ENCODE measurements at places on chromosomes 5 and 9.

GRCh38 chr5:115530426-115530825, 14.1 kb downstream of the FEM1C start:
- no peak for DNase-seq

DNA sequence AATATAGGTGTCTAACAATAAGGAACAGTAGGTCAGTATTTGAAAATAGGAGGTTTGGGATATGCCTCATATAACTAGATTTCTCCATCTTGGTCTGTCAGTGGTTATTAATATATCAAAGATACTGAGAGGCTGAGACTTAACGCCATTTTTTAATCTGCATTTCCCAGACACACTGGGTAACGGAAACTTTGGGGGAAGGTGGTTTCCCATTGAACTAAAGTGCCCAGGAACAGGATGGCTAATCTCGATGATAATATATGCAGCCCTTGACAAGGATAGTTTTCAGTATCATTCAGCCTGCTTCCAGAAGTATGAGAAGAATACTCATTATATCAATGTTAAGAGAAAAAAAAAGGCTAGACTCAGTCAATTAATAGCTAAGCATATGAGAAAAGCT, 30.7 kb downstream of the EFNA5 start:
- no peak for DNase-seq

DNA sequence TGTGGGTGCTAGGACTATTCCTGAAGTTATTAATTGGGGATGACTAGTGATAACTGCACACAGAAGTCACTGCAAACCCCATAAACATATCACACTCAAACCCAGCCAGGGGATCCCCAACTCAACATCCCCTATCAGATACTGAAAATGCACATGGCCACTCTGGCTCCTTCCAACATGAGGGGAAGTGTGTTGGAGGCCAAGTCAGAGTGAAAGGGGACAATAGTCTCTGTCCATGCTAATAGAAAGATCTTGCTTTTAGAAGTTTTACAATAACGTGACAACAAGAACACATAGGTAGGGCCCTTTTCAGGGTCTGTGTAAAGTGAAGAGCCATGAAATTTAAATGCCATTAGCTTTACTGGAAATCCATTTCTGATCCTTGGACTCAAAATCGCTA, 98.8 kb upstream of the SEMA6A start:
- no peak for DNase-seq

GRCh38 chr5:33887268-33887667, 4.5 kb downstream of the ADAMTS12 start:
- DNase-seq: no peak

DNA sequence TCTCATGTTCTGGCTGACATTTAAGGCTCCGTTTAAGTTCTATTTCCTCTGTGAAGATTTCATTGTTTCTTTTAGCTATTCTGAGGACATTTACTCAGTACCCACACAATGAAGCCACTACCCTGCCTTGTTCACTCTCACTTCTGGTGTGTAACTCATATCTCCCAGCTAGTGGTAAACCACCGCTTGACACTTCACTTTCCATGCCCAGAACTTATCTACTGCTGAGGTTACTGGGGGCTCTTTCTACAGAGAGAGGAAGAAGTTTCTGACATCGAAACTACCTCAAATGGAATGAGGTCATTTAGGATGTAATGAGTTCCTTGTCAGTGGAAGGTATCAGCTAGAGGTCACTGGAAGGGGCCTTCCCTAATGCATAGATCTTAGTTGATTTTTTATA, 501.5 kb downstream of the DMAC1 start:
- no peak for DNase-seq

DNA sequence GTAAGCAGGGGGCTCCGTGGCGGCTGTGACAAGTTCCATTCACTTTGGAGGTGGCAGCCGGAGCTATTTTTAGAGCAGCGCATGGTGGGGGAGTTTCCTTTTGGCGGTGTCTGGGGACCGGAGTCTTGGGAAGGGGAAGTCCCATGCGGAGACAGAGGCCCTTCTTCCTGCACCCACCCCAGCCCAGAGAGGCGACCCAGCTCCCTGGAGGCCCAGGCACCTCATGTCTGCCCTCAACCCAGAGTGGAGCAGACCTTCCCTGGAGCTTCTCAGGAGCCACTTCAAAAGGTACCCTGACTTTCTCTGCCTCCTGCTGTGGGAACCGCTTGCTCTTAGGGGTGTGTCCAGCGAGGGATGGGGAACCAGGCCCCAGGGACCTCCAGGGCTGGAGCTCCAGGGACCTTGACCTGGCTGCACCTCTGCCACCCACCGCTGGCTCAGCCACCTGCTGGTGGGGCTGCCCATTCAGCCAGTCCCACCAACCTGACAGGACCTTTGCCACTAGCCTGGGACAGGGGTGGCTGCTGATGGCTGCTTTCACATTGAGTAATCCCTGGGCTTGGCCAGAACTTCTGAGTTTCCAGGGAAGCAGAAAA, 34.1 kb downstream of the NEK6 start:
- DNase-seq: no peak

- DNase-seq: no peak
Measured at GRCh38 chr5:168302785-168303184, 11.3 kb downstream of the WWC1 start.

DNA sequence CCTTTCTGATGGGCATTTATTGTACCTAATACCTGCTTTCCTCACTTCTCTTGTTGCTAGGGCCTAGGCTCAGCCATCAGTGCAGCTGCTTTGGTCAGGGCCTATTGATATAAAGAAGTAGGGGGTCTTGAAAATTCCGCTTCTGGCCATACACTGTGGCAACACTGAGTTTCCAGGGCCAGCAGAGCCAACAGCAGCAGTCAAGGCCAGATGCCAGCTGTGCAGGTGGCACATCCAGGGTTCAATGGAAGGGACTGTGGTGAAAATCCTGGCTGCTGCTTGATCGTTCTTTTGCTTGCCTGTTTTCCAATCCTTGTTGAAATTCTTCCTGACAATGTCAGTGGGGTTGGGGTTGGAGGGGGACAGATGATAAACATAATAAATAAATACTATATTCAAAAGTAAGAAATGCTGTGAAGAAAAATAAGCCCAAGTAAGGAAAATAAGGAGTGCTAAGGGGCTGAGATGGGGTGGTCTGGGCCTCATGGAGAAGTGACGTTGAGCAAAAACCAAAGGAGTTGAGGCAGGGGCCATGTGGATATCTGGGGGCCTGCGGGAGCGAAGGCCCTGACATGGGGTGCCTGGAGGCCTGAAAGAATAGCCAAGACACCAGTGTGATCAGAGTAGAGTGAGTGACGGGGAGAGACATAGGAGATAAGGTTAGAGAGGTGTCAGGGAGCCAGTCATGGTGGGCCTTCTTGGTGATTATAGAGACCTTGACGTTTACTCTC, 91.0 kb upstream of the ALDH1B1 start:
- DNase-seq: peak; percentile 53

GRCh38 chr5:44265713-44266112, 123.5 kb downstream of the FGF10 start:
- no peak for DNase-seq

DNA sequence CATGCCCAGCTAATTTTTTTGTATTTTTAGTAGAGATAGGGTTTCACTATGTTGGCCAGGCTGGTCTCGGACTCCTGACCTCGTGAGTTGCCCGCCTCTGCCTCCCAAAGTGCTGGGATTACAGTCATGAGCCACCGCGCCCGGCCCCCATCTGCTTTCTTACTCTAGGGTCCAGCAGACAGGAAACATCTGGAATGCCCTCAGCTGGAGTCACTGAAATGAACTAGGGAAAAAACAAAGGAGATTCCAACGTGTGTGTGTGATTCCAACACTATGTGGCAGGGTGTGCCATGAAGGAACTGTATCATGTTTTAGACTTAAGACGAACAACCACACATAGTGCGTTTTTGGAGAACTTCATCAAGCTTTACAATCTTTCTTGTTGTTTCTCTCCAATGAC, 540.1 kb upstream of the DAP start:
- no peak for DNase-seq

- no peak for DNase-seq
Measured at GRCh38 chr9:109387206-109387605, 66.3 kb upstream of the EPB41L4B start.

GRCh38 chr5:30343707-30344106, 849.8 kb upstream of the CDH6 start:
- no peak for DNase-seq

DNA sequence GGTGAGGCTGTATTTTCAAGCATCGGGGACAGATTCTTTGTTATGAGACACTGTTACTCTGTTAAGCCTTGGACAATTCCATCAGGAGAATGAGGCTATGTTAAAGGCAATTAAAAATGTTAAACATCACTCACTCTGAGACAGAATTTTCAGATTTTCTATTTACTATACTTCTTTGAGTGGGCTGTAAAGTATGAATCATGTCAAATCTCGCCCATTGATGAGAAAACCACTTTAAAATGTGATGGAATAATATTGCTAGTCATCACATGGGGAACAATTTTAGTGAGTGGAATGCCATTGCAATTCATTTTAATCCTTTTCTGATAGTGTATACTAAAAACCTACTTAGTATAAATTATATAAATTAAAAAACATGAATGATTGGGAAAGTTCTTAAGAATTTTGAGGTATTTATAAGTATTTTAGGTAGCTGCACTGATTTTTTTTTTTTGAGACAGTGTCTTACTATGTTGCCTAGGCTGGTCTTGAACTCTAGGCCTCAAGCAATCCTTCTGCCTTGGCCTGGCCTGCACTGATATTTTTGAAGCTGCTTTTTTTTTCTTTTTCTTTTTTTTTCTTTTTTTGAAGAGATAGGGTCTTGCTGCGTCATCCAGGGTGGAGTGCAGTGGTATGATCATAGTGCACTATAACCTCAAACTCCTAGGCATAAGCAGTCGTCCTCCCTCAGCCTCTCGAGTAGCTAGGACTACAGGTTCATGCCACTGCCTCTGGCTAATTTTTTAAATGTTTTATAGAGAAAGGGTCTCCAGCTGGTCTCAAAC, 73.2 kb downstream of the KIAA1958 start:
- no peak for DNase-seq

DNA sequence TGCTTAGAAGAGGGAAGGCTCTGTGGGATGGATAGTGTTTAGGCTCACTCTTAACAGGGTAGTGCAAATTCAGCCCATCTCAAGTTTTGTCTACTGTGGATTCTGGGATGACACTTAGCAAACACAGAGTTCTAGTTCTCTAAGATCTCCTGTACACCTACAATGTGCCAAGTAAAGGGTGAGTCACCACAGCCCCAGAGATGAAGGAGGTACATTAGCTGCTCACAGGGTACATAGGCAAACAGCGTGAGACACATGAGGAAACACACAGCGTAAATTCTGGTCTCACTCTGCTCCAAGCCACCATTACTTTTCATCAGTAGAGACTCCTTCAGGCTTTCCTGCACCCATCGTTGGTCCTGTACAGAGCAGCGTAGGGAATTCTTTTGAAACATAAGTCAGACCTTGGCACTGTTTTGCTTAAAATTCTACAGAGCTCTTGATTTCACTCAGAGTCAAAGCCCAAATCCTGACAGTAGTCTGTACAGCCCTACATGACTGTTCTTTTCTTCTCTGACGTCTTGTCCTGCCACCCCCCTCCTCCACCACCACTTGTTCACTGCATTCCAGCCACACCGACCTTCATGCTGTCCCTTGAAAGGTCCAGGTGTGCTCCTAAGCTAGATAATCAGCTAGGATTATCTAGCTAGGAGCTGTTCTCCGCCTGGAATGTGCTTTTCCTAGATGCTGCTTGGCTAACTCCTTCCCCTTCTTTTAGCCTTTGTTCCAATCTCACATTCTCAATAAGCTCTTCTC, 8.7 kb downstream of the ASTN2 start:
- no peak for DNase-seq

- DNase-seq: peak; percentile 37
Measured at GRCh38 chr9:78030296-78030552, 1.4 kb downstream of the GNAQ start.

GRCh38 chr5:96065685-96066385, 104.2 kb upstream of the ELL2 start:
- DNase-seq: no peak

GRCh38 chr9:20441711-20442423, 180.4 kb downstream of the MLLT3 start:
- no peak for DNase-seq

- DNase-seq: no peak
Measured at GRCh38 chr5:147927901-147928300, 21.6 kb upstream of the C5orf46 start.

GRCh38 chr5:116453988-116454411, 120.6 kb downstream of the SEMA6A start:
- DNase-seq: no peak

- DNase-seq: no peak
Measured at GRCh38 chr5:4984461-4984860, 155.7 kb upstream of the ADAMTS16 start.

DNA sequence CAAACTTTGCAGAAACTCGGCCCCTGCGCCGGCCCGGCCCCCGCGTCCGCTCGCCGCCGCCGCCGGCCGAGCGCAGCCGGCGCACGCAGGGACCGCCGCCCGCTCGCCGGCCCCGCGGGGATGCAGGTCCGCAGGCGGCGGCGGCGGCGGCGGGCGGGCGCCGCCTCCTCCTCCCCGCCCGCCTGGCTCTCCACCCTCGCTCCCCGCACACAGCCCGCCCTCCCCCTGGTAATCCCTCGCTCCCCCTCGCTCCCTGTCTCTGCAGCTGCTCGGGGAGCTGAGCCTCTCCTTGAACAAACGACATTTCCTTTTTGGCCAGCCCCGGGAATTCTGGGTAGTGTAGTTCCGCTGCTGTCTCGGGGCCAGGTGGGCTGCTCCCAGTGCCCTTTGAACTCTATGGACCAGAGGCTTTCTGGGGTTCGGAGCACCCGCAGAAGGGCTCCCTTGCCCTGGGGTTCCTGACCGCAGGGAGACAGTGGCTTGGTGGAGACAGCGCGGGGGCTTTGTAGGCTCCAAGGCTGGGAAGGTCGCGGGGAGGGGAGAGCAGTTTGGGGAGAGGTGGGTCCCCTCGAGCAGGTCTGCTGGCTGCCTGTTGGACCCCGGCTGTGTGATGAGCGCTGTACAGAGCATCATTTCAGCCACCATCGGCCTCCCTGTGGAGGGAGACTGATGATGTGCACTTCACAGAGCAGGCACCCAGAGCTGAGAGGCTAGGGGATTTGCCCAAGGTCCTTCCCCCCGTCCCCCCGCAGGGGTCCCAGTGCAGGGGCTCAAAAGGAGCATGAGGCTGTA, 1.8 kb upstream of the FAM78A start:
- DNase-seq: peak; percentile 82

DNA sequence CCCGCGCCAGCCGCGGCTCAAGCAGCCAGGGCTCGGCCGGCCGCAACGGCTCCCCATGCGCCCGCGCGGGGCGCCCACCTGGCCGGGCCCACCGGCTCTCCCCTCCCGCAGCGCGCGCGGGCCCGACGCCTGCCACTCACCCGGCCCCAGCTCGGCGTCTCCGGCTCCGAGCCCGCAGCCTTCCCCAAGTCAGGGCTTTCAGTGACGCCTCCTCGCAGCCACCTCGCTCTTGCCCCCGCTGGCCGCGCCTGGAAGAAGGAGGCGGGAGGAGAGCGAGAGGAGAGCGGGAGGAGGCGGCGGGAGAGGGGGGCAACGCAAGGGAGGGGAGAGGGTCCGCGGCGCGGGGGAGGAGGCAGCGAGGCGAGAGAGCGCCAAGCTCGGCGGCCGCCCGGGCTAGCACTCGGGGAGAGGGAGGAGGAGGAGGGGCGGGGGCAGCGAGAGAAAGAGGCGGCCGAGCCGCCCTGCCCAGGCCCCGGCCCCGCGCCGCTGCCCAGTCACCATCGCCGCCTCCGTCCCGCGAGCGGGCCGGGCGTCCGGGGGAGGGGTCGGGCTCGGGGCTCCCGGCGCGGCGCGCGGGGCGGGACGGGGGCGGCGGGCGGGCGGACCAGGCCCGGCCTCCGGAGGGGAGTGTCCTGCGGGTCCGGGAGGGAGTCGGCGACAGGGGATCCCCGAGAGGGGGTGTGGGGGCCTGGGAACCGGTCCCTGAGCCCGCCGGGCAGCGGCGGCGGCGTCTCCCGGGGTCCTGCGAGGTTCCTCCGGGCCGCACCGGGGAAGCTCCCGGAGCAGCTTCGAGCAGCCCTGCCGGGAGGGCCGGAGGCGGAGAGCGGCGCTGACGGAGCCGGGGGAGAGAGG, at the start of gene LHFPL2:
Gene LHFPL2, minus strand, starts transcription at position 414 of the 852 bp plus-strand sequence. CDS start 138,559 bp downstream, outside the sequence.
- DNase-seq: peak; percentile 55

All from NCI-H1092 treated with DMSO at 0.1 percent for 48 hours (cell line).